ENCODE measurements at places on chromosomes 11 and 22.
A peak's percentile ranks its signal among the peaks of the same experiment; 100 is the strongest.

DNA sequence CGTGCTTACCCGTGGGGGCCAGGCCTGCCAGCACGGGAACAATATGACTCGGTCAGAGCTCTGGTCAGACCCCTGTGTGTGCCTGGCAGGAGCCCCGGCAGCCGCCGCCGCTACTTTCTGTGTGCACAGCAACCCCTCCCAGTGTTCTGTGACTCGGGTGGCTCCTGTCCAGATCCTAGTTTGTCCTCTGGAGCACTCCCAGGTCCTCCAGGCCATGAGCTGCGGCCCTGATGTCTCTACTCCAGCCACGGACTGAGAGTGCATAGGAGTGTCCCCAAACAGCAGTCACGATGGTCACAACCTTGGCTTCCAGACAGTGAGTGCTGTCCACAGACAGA, 3.2 kb downstream of the NDUFS8 start:
- DNase-seq, result no peak

DNA sequence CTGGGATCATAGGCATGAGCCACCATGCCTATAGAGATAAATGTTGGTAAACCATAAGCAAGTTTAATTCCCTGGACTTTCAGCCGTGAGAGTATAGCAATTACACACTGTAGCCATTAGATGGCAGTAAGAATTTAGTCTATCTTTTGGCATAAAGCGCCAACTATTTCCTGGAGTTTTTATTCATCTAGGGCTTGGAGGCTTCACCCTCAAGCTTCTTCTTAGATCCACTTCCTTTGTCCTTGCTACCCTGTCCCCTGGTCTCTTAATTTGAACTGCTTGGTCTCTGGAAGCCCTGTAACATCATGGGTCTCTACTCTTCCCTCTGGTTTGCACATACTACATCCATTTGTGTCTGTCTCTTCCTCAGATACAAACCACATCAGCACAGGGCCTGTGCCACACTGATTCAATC, 38.2 kb downstream of the OR10A6 start:
- DNase-seq, result no peak

DNA sequence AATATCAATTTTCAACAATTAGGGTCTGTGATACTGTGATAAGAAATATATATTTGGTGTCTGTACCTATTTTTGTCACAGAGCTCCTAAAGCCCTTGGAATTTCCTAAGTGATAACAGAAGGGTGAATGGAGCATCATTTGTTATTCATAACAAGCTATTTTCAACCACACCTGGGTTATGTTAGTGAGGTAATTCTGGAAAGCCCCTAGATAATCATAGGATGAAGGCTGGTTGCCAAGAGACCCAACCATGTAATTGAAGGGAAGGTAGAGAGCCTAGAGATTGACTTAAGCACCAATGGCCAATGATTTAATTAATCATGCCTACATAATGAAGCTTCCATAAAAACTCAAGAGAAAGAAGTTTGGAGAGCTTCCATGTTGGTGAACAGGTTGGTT, 109.4 kb downstream of the KIF18A start:
- no peak for DNase-seq

- DNase-seq, result peak; percentile 85
These were observed 16.0 kb downstream of the TRPM5 start for GRCh38 chr11:2428322-2428795.

DNA sequence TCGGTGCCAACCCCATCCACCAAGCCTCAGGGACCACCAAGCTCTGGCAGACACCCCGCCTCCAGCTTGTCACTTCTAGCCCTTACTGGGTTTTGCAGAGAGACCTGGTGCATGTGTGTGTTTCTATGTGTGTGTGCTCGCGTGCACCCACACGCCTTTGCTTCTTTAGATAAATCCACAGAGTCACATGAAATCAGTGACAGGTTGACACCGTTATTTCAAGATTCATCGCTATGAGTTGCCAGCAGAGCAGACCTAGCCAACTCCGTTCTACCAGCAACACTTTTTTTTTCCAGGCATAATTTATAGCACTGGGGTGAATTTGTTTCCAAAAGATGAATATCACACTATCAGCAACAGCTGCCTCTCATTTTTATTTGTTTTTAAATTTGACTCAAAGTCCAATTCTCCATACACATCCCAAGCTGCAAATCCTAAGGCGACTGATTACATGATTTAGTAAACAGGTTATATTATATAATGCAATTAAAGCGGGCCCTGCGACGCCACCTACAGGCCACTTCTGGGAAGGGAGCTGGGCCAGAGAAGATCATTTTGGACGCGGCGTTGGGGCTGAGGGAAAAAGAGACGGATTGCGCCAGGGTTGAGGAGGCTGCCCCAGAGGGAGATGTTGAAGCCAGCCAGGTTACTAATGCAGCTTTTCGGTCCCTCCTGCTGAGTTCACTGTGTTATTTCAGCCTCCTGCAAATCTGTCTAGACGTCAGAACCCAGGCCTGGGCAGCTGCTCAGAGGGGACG, 150.5 kb downstream of the FEZ1 start:
- no peak for DNase-seq

GRCh38 chr22:37427135-37427710, at the start of gene ELFN2:
Gene ELFN2 (minus strand): TSS chr22:37427479. CDS start chr22:37375534, 51,945 bp downstream.
- no peak for DNase-seq

DNA sequence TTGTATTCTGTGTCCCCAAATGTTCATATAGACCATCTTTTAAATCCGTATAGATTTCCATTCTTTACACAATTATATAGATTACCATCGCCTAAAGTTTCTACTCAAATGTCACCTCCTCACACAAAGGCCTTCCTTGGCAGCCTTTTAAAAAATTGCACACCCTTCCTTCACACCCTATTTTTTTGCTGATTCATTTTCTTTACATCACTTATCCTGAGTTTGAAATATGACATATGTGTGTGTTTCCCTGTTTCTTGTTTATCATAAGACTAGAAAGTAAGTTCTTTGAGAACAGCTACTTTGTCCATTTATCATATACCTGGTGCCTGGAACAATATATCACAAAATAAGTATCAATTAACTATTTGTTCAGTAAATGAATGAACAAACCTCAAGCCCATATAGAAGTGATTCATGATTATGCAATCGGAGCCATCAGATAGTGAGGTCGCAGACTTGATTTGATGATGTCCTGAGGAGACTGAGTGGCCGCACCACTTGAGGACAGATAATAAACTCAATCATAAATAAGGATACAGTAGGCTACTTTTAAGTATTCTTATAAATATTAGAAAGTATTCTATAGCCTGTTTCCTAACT, 327.4 kb upstream of the ZC3H12C start:
- no peak for DNase-seq

DNA sequence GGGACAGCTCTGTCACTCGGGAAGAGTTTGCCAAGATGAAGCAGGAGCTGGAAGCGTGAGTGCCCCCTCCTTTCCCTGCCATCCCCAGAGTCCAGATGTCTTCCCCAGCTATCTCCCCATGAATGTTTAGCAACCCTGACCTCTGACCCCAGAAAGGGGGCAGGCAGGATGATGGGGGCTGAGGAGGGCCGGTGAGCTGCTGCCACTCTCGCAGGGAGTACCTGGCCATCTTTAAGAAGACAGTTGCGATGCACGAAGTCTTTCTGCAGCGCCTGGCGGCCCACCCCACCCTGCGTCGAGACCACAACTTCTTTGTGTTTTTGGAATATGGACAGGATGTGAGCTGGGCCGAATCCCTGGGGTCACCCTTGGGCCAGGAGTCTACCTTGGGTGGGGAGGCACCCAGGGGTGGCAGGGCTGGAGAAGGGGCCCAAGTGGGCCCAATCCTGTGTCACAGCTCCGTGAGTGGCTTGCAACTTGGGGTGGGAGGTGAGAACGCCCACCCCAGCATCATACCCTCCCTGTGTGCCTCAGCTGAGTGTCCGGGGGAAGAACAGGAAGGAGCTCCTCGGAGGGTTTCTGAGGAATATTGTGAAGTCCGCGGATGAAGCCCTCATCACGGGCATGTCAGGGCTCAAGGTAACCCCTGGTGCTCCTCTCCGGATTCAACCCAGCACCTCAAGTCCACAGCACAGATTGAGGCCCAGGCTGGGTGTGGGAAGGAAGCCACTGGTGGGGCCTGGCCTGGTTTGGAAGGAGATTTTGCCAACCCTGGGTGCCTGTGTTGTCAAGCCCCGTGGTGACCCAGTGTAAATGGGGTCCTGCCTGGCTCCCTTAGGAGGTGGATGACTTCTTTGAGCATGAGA, 7.5 kb downstream of the CFL1 start:
- no peak for DNase-seq

GRCh38 chr11:47383071-47383470, 4.7 kb upstream of the SPI1 start:
- DNase-seq, result no peak

DNA sequence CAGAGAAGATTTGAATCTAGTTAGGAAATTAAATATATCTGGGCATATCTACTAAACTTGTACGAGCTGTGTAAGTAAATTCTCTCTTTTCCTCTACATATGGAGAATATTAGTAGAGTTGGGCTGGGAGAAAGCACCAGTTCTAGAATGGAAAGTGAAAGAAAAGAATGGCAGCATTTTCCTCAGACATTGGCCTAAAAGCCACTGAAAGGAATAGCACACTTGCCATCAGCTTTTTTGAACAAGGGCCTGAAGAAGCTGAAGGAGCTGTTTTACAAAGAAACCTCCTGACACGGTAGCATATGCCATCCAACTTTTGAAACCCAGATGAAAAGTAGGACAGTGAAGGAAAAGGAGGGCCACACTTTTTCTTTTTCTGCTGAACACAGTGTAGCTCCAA, 1563.7 kb upstream of the TENM4 start:
- no peak for DNase-seq

DNA sequence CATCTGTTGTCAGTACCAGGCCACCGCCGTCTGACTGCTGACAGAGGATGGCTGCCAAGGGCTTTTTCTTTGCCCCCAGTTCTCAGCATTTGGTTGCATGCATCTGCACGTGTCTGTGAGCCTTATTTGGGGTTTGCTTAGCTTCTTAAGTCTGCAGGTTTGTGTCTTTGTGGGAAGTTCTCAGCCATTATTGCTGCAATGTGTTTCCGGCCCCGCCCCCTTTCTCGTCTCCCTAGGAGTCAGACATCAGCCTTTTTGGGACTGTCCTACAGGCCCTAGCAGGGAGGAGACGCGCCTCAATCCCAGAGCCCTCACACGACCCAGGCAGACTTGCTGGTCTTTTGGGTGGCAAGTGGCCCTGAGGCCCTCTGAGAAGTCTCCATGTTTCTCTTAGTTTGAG, 8.0 kb downstream of the MOB2 start:
- DNase-seq, result no peak

GRCh38 chr11:122700666-122701065, 45.1 kb downstream of the UBASH3B start:
- no peak for DNase-seq

GRCh38 chr11:120268686-120269085, 28.7 kb downstream of the POU2F3 start:
- DNase-seq, result no peak

- no peak for DNase-seq
These were observed 322.7 kb upstream of the PITPNB start for GRCh38 chr22:28241656-28242290.

DNA sequence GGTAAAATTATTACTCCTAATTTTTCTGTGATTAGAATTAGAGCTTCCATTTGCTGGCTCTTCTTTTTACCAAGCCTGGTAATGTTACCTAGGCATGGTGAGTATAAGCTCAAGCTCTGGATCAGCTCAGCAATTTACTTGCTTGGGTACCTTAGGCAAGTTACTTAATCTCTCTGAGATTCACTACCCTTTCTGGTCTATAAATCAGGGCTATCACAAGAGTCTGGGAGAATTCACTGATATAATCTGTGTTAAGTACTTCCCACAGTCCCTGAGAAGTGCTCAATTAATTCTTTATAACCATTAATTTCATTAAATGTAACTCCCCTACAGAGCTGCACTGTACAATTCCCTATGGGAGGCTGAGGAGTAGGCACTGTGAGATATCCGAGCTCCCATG, 44.2 kb downstream of the TMEM123 start:
- DNase-seq, result no peak

- DNase-seq, result no peak
These were observed 110.8 kb downstream of the KCNQ1OT1 start for GRCh38 chr11:2588809-2589537.

GRCh38 chr11:130829920-130830511, 86.3 kb downstream of the SNX19 start:
- DNase-seq, result no peak

DNA sequence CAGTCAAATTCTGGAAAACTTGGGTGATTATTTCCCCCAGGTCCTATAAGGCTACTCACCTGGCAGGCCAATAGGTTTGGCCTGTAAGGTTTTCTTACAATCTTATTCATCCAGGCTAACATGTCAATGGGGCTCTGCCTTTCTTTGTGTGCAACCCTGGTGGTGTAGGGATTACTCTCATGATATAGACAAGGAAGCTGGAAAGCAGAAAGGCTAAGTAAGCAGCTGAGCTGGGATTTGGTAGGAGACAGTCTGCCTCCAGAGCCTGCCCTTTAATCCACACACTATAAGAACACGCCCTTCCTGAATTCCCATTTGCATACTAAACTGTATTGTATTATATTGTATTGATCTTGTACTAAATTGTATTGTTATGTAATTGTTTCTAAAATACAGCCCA, 373.3 kb upstream of the CCDC90B start:
- no peak for DNase-seq

- DNase-seq, result no peak
These were observed 509.0 kb upstream of the LARGE1 start for GRCh38 chr22:34429314-34429713.
